ENCODE measurements at places on chromosomes 1 and 21. TPM values are rescaled to one million over a fixed set of nuclear protein-coding genes. Genes with fewer than 3 reads are reported as not detected.

- no peaks in the 10 kb centered on the region for H3K4me1 ChIP-seq
- no peaks in the 10 kb centered on the region for H3K27me3 ChIP-seq
- no peaks in the 10 kb centered on the region for H3K36me3 ChIP-seq
- H3K27ac ChIP-seq = no peak overlapping the region
- no peak for DNase-seq
Measured at GRCh38 chr1:71087060-71087459, 6.2 kb upstream of the ZRANB2 start.

ARHGAP30 gene
- total RNA-seq = 31.4 TPM

DNA sequence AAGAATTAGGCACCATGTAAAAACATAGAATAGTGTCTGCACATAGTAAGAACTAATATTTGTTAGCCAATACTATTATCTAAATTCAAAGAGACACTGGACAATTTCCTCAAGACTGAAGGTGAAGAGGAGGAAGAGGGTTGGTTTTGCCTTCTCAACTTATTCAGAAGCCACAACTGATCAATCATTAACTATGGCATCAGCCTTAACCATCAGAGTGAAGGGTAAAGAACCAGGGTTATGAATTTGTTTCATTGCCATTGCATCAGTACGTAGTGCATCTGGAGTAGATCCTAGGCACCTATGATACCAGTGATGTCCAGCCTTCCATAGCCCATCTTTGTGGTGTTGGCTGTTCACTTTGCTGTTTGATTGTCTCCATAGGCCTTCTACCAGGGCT lies 421.7 kb upstream of the DEPDC1 start:
- no peaks in the 10 kb centered on the region for H3K4me1 ChIP-seq
- no peaks in the 10 kb centered on the region for H3K36me3 ChIP-seq
- H3K27ac ChIP-seq = no peak overlapping the region
- H3K27me3 ChIP-seq = no peaks in the 10 kb centered on the region
- DNase-seq = no peak
- no peak overlapping the region for H3K4me3 ChIP-seq

GRCh38 chr1:234208791-234209190 lies 164.5 kb upstream of the COA6 start:
- H3K4me1 ChIP-seq = no peaks in the 10 kb centered on the region
- no peaks in the 10 kb centered on the region for H3K36me3 ChIP-seq
- no peak overlapping the region for H3K27ac ChIP-seq

GRCh38 chr1:56385314-56385713 lies 194.0 kb downstream of the PLPP3 start:
- no peak for DNase-seq
- no peaks in the 10 kb centered on the region for H3K27me3 ChIP-seq
- no peaks in the 10 kb centered on the region for H3K4me1 ChIP-seq
- H3K36me3 ChIP-seq = no peaks in the 10 kb centered on the region
- no peak overlapping the region for H3K4me3 ChIP-seq
- no peak overlapping the region for H3K27ac ChIP-seq

NBPF6 gene
- 3.7 TPM for total RNA-seq
